ENCODE measurements at places on chromosomes 1 and 21. TPM values are rescaled to one million over a fixed set of nuclear protein-coding genes. Genes with fewer than 3 reads are reported as not detected.

DNA sequence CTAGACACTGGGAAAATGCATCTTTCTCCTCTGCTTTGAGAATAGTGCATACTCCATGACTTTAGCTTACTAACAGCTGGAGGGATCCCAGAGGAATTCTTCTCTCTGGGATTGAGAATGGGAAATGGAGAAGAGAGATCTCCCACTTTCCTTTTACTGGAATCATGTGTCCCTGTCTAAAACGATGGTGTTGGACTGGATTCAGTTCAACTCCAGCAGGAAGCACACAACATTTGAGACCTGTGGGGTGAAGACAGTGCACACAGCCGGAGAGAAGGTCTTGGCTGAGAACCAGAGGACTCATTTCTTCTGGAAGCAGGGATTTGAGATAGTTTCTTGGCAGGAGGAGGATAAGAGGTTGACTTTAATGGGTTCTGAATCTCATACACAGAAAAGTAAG is 58.7 kb downstream of the TRABD2B start:
- no peaks in the 10 kb centered on the region for H3K4me1 ChIP-seq
- H3K4me3 ChIP-seq, result no peak overlapping the region
- no peaks in the 10 kb centered on the region for H3K36me3 ChIP-seq
- DNase-seq, result no peak
- no peaks in the 10 kb centered on the region for H3K27me3 ChIP-seq

DNA sequence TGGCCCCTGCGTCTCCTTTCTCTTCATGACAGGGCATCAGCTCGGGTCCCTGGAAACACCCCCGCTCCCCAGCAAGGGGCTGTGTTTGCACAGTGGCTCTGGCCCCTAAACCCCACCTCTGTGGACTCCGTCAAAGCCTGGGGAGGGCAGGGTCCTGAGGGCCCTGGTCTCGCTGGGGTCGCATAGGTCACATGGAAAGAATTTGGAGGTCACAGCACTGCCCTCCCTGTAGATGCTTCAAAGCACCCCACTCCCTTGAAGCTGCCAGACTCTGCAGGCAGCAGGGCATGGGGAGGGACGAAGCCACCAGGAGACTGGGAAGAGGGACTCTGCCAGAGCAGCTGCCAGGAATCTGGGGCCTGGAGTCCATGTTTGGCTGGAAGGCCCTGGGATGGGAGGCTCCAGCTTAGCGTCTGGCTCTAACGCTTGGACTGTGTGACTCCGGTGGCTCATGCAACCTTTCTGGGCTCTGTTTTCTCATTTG is 36.6 kb upstream of the ECE1 start:
- peaks cover 12% of the 10 kb centered on the region for H3K36me3 ChIP-seq
- H3K4me3 ChIP-seq, result no peak overlapping the region
- H3K27ac ChIP-seq, result peak overlapping the region; percentile 3
- no peak for DNase-seq
- H3K27me3 ChIP-seq, result no peaks in the 10 kb centered on the region
- H3K4me1 ChIP-seq, result peaks cover 56% of the 10 kb centered on the region

DNA sequence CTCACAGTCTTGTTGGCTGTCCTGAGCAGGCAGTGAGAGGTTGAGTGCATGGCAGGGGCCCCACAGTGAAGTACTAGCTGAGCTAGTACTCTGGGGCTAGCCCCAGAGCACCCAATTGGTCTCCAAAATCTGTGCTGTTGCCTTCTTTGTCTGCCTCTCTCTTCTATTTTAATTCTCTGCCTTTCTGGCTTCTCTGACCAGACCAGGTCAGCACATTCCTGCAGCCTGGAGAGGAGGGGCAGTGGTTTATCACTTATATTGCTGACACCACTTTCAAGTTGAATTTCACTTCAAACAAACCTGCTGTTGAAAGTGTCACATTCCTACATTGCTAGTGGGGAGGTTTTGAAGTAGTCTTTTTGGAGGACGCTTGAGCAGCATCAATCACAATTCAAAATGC is 628.7 kb downstream of the PTPRU start:
- H3K27ac ChIP-seq, result no peak overlapping the region
- DNase-seq, result no peak
- H3K4me3 ChIP-seq, result no peak overlapping the region
- H3K4me1 ChIP-seq, result no peaks in the 10 kb centered on the region
- H3K27me3 ChIP-seq, result no peaks in the 10 kb centered on the region
- no peaks in the 10 kb centered on the region for H3K36me3 ChIP-seq

DNA sequence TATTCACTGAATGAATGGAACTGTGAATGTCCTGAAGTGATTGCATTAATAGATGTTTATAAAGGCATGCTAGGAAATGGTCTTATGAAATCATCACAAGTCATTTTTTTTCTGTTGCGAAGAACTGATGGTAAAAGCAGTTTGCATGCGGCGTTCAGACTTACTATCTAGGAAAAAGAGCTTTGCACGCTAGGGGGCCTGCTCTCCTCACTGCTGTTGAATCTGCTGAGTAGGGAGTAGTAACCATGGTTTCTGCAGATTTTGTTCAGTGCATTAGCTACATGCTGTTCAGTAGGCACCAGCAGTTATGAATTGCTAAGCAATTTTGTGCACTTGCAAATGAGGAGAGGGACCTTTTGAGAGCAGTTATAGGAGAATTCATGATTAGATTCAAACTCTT is 57.9 kb downstream of the CENPF start:
- peaks cover 4% of the 10 kb centered on the region for H3K36me3 ChIP-seq
- H3K4me3 ChIP-seq, result no peak overlapping the region
- H3K27me3 ChIP-seq, result no peaks in the 10 kb centered on the region

Gene KCND3
- polyA plus RNA-seq, result 0.03 TPM

All from IMR-90 (cell line).